ENCODE measurements at places on chromosomes 5 and 9.
A peak's percentile ranks its signal among the peaks of the same experiment; 100 is the strongest.

- no peak for DNase-seq
Measured at GRCh38 chr5:120765189-120765588, 301.1 kb downstream of the PRR16 start.

DNA sequence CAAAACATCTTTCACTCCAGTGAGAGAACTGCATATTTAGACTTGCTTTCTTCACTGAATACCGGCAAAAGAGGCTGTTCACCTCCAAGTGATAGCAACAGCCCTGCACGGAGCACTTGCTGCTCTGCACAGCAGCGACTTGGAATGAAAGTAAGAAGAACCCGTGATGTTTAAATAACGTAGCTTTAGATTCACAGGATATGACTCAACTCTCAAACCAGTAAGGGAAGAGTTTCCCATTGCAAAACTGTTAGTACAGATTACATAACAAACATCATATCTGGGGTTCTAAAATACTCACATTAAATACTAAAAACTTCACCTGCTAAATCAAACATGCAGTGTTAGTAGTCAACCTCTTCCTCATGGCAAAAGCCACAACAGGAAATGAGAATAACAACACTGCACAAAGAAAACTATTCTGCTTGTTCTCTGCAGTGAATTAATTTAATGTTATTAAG, 203.4 kb downstream of the MCTP1 start:
- DNase-seq, result peak; percentile 51

DNA sequence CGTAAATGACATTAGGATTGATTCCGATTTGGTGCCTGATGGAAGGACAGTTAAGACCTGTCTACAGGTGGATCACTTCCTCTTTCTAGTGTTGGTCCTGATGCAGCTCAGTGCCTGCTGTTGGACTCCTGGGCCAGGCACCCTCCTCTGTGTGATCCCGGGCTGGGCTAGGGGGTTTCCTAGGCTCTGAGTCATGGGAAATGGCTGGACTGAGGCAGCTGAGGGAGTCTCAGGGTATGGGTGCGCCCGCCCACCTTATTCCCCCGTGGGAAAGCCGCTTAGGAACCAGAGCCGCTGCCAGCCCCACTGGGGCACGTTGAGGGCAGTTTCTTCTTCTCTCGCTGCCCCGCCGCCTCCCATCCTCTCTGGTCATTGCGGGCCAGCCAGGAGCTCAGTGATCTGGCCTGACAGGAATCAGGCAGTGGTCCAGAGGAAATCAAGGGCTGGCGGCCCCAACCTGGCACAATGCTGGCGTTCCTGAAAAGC, 12.9 kb downstream of the TCF7 start:
- DNase-seq, result peak; percentile 67

GRCh38 chr9:128144239-128145181, 4.7 kb upstream of the LCN2 start:
- no peak for DNase-seq

GRCh38 chr9:69919461-69920061, 98.9 kb downstream of the CFAP95 start:
- no peak for DNase-seq

GRCh38 chr9:133703591-133704399, 34.4 kb downstream of the SARDH start:
- no peak for DNase-seq

GRCh38 chr9:84408416-84408815, 67.9 kb upstream of the SLC28A3 start:
- DNase-seq, result no peak

DNA sequence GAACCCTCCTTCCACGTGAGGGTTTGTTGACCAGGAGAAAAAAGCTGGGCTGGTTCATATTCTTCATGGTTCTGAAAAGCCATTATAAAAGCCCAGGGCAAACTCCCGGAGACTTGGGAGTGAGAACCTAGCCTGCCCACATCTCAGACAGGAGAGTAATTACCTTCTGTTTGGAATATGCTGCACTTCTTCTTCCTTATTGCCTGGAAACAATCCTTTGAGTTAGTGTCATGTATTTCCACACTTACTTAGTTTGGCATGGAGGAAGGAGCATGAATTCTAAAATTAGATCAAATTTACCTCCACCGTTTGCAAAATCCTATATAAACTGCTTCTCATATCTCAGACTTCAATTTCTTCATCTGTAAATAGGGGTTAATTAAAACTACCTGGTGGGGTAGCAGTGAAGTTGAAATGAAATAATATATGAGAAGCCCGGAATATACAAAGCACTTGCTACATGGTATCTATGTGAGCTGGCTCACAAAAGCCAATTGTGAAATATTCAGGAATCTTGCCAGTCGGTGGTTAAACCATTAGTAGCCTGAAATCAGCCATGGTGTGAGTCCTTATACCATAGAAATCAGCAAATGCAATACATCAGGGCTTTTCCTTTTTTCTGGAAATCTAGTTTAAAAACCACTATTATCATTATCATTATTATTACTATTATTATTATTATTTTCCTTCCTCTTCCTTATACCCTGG, 140.0 kb upstream of the RAD23B start:
- no peak for DNase-seq

DNA sequence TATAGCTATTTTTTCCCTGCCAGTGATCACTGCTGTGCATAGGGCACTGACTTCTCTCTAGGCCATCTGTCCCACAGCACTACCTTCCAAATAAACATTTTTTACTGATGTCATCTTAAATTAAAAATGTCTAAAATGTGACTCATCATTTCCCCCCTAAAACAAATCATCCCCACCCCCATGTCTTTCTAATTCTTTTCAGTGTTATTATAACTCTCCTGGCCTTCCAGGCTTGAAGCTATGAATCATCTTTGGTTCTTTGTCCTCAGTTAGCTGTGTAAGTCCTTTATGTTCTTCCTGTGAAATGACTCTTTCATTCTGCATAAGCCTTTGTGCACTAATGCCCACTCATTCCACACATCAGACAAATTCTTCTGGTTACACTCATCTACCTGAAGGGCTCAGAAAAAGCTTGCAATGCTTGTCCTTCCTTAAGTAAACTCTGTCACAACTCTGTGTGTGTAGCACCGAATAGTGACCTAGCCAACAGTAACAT, 78.1 kb downstream of the CFAP95 start:
- DNase-seq, result no peak

GRCh38 chr9:5569409-5569808, 59.1 kb downstream of the PDCD1LG2 start:
- DNase-seq, result no peak

- DNase-seq, result no peak
Measured at GRCh38 chr9:107539427-107540163, 50.0 kb upstream of the KLF4 start.

- no peak for DNase-seq
Measured at GRCh38 chr5:140168371-140168770, 6.6 kb upstream of the CYSTM1 start.

- no peak for DNase-seq
Measured at GRCh38 chr5:142680605-142681259, 5.2 kb downstream of the FGF1 start.

- no peak for DNase-seq
Measured at GRCh38 chr9:129172816-129173215, 5.2 kb downstream of the IER5L start.

DNA sequence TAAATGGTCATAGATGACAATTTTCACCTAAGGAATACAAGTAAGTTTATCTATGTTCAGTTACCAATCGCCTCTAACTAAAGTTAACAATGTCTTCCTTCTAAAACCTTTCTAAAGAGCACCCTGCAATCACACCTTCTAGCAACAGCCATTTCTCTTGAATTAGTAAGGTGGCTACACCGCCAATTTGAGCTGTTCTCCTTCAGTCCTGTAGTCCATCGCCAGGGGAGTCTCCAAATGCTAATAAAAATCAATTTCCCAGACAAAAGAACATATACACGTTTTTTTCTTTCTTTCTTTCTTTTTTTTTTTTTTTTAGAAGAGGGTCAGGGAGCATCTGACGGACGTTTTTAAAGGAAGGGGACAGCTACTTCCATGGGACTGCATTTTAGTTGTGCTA, 729 bp upstream of the RORB start:
- no peak for DNase-seq

- no peak for DNase-seq
Measured at GRCh38 chr9:69519470-69520240, 152.5 kb downstream of the APBA1 start.

GRCh38 chr9:121240472-121241135, 27.4 kb upstream of the GSN start:
- DNase-seq, result no peak

- DNase-seq, result no peak
Measured at GRCh38 chr5:53537711-53538110, 22.7 kb upstream of the NDUFS4 start.

DNA sequence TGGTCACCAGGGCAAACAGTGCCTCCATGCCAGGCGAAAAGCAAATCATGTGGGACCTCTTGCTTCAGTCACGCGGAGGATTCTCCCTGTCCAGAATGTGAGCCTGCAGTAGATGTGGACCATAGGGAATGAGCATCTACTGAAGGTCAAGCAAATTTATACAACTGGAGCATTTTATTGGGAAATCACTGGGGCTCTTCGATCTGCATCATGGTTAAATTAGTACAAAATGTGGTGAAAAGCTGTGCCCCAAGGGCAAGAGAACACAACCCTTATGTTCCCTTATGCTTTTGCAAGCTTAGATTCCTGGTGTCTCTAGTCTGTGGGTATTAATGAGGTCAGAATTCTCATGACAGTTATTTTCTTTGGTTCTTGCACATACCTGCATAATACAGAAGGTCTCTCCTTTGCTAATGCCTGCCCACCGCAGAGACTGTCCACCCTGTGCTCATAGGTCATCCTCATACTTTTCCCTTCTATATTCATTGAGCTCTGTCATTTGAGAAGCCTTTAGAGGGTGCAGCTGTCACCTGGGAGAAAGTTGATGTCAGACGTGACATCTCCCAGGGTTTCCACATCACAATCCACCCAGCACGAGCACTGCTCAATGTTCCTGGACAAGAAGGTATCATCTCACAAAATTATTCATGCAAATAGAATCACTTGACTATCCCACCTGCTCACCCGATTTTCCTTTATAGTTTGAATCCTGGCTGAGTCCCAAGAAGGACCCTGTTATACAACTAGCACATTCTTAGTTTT, 111.7 kb downstream of the NXNL2 start:
- DNase-seq, result no peak

- no peak for DNase-seq
Measured at GRCh38 chr5:2111569-2112105, 228.9 kb upstream of the IRX4 start.

- DNase-seq, result no peak
Measured at GRCh38 chr5:132687995-132688394, 14.2 kb downstream of the IL4 start.

DNA sequence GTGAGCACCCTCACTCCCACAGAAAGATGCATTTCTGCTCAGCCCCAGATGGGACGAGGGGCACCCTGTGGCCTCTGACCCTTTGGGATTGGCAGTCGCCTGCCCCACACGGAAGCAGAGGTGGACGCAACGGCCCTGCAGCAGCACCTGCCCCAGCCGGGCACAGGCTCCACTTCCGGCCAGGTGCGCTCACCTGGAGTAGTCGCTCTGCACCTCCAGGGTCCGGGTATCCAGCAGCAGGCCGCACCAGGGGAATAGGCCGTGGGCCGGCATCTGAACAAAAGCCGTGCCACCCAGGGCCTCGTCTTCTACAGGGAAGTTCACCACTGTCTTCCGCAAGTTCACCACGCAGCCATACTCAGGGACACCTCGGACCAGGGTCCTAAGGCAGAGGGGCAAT, 30.7 kb downstream of the TERT start:
- DNase-seq, result no peak

GRCh38 chr5:173242079-173242478, 7.1 kb upstream of the NKX2-5 start:
- no peak for DNase-seq

DNA sequence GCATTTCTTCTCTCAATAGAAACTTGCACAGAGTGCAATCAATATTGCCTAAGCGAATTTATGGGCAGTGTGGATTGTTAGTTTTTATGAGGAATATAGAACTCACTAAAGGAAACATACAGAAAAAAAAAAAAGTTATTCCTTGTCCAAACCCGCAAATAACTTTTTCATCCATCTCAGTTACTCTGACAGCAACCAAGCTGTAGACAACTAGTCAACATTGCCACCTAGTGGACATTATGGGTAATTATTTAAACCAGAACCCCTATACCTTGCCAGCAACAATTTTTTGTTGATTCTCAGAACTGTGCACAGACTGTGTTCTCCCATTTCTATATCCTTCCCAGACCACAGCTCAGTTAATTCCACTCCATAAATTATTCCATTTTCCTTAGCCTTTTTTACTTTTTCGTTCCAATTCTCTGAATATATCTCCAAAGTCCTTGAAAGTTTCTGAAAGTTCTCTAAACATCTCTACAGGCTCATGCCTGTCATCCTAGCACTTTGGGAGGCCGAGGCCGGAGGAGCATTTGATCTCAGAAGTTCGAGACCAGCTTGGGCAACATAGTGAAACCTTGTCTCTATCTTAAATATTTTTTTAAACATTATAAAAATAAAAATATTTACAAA, 2.6 kb upstream of the AFAP1L1 start:
- no peak for DNase-seq

Measured in GM06990 (cell line).